Stimulated activated CD4-positive, alpha-beta T cell treated with anti-CD3 and anti-CD28 coated beads, Interleukin-4, amount 100 ng/mL, for 48 hours (primary cell): ENCODE measurements at places on chromosomes 2 and 18.

- DNase-seq: no peak
Measured at GRCh38 chr2:121907928-121908327, 152.5 kb downstream of the TSN start.

GRCh38 chr18:10182009-10182624 lies 268.3 kb downstream of the VAPA start:
- DNase-seq: no peak

DNA sequence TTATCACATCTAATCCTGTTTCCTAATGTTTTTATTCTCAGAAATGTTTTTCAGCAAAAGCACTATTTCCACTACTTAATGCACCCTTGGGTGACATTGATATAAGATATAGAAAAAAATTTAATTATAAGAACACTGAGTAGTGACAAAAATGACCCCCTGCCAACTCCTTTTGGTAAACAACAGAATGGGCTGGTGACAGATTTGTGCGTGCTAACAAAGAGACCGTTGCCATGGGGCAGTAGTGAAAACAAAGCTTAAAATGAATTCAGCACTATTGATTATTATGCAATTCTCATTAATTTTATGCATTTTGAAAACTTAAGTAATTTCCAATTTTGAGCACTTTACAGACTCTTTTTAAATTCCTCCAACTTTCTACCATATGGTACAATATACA lies 33.1 kb downstream of the RDH14 start:
- DNase-seq: no peak

- DNase-seq: no peak
Measured at GRCh38 chr2:170260188-170260587, 82.2 kb downstream of the MYO3B start.

- no peak for DNase-seq
Measured at GRCh38 chr18:69330385-69331005, 70.2 kb upstream of the DOK6 start.

- no peak for DNase-seq
Measured at GRCh38 chr18:68769461-68769860, 28.4 kb upstream of the CCDC102B start.

DNA sequence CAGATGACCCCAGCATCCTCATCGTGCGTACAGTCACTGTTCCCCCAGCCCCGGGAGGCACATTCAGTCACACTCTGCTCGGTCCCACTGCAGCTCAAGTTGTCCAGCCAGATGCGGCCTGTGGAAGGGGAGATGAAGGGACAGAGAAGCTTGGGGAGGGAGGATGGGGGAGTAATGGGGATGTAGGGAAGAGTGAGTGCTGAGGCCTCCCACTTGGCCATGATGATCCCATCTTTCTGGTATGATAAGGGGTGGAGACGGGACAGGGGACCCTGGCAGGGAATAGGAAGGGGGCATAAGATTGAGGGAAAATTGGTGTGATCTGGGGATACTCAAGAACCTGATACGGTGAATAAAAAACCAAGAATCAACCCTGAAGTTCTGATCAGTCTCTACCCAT lies 3.5 kb downstream of the LOXL3 start:
- DNase-seq: no peak

- no peak for DNase-seq
Measured at GRCh38 chr2:100224988-100225710, 82.8 kb upstream of the AFF3 start.

GRCh38 chr2:101793277-101793969 lies 95.9 kb downstream of the MAP4K4 start:
- no peak for DNase-seq

DNA sequence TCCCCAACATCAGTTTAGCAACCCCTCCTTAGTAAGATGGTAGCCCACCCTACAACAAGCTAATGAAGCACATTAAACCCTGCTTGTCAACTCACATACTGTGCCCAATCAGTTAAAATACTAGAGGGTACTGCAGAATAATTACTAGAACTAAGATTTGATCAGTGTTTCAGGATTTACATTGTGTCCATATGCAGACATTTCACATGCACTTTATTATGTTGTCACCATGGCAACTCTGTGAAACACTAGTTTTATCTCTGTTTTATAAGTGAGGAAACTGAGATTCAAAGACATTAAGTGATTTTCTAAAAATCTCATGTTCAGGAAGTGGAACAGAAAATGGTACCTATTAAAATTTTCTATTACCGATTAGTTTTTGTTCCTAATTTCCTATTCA lies 61.7 kb downstream of the CYBRD1 start:
- no peak for DNase-seq

- DNase-seq: no peak
Measured at GRCh38 chr18:55866006-55866405, 278.0 kb upstream of the TCF4 start.

DNA sequence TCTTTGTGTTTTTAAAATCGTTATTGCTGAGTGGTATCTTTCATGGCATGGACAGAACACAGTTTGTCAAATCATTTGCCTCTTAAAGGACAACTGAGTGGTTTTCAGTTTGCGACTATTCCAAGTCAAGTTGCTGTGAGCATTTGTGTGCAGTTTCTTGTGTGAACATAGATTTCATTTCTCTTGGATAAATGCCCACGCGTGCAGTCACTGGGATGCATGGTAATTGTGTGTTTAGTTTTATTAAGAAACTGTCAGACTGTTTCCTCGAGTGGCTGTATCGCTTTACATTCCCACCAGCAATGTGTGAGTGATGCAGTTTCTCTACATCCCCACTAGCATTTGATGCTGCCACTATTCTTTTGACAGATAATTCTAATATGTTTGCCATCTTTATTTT lies 154.0 kb upstream of the ARL4C start:
- no peak for DNase-seq

DNA sequence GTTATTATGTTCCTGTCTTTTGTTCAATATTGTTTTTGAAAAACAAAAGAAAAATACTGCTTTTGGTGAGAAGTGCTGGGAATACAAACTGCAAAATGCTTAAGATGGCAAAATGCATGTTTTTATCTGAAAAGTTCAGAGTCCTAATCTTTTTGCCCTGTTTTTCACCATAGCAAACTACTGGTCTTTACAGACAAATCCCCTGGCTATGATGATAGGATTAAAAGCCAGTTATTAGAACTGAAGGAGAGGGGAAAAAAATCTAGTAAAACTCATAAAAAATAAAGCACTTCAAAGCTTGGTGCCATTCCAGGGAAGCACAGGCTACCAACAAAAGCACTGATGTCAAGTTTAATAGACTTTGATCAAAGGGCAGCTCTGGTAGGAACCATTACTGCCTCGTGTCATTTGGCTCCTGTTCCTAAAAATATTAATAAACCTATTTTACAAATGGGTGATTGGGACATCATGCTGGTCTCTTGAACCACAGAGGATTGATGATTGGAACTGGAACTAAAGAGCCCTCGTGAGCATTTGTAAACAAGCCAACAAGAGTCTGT lies 194.7 kb downstream of the RAB3GAP1 start:
- DNase-seq: no peak

- no peak for DNase-seq
Measured at GRCh38 chr18:57621246-57621604, 411 bp downstream of the NARS1 start.

DNA sequence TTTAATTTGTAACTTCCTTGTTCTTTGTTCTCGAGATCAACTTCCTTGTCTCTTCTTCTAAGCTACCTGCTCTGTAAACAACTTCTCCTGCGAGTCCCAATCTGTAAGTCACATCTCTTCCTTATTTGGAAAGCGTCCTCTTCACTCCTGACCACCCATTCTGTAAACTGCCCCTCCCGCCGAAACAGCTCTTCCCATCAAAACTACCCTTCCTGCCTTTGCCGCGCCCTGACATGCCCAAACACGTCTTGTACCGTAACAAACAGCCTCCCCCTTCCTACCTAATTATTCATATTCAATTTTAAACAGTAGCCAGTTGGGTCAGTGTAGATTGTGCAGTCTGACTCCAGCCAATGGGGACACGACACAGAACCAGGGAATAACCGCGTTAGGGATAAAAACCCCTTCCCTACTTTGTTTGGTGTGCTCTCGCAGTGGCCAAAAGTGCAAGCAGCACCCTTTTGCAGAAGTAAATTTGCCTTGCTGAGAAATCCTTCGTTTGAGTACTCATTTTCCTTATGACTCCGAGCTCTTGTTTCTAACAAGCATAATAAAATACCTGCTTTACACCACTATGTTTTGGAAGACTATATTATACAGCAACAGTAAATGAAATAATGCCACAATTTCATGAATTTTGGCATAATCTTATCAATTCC lies 39.8 kb downstream of the PIAS2 start:
- no peak for DNase-seq

- no peak for DNase-seq
Measured at GRCh38 chr18:51150113-51150700, 47.3 kb downstream of the MEX3C start.

- no peak for DNase-seq
Measured at GRCh38 chr2:228545041-228545747, 363.7 kb upstream of the SPHKAP start.

DNA sequence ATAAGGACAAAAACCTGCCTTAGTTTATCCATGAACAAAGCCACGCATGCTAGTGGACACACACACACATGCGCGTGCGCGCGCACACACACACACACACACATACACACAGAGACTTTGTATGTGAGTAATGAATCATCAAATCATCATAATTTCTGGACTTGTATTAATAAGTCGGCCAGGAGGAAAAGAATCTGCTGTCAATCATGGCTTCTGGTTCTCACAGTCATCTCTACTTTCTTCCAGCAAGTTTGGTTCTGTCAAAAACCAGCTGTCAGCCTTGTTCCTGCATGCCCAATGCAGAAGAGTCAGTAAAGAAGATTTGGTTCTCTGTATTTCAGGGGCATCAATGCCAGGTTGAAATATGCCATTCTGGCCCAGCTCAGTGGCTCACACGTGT lies 1.1 kb upstream of the TTR start:
- DNase-seq: no peak

GRCh38 chr18:8552151-8552550 lies 57.1 kb upstream of the RAB12 start:
- DNase-seq: no peak

- DNase-seq: no peak
Measured at GRCh38 chr2:205077159-205077558, 531.9 kb downstream of the PARD3B start.

DNA sequence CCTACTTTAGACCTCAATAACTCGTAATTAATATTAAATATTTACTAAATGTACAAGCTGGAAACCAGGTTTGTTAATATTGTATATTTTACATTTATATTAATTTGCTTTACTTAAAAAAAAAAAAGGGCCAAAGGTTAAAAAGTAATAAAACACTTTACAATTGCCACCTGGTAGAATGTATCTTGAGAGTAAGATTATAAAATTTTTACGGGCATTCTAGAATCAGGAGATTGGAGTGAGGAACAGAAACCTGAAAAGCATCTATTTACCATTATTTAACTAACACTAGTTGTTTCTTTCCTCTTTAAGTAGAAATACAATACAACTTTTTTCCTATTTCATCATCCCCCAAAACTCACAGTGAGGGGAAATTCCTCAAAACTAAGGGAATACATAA lies 15.6 kb upstream of the STRN start:
- DNase-seq: no peak

DNA sequence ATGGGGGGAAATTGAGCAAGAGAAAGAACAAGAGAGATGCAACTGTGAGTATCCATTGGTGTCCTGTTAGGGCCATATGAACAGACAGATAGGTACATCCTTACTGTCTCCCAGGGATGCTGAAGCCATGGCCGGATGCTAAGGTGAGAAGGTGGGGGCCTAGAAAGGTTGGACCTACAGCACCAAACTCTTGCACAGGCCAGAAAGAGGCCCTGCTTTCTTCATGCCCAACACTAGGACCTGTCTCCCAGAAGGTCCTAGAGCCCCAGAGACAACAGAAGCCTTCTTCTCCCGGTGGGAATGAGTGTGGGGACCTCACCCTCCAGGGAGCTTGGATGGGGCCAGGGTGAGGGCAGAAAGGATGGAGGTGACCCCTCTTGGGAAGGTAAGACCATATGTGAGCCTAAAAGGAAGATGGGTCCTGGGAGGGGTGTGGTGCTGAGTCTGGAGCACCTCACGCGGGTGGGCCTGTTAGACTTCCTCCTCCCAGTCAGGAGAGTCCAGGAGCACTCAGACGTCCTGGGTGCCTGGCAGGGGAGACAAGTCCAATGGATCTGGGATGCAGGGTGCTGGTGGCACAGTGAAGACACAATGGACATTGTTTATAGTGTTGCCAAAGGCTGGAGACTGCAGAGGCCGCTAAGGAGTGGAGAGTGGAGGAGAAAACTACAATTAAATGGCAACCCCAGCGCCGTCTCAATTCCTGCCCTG lies 265.3 kb downstream of the CYP26B1 start:
- DNase-seq: no peak

GRCh38 chr2:232817756-232818155 lies 41.4 kb upstream of the KCNJ13 start:
- DNase-seq: no peak

DNA sequence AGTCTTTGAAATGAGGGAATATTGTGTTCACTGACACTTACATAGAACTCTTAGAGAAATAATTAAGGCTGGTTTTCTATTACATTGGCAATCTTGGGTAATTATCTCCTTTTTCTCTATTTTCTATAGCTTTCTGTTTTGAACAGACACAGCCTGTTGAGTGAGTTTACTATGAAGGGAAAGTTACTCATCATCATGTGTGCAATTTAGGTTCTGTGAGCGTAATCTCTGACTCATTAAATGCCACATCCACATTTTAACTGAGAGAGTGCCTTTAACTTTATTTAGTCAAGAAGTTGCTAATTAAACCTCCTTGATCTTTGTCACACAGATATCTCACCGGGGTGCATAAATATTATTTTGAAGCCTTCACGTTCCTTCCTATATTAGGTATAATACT lies 174.0 kb upstream of the SLC8A1 start:
- DNase-seq: no peak

GRCh38 chr18:42274488-42275137 lies 319.6 kb downstream of the PIK3C3 start:
- no peak for DNase-seq

DNA sequence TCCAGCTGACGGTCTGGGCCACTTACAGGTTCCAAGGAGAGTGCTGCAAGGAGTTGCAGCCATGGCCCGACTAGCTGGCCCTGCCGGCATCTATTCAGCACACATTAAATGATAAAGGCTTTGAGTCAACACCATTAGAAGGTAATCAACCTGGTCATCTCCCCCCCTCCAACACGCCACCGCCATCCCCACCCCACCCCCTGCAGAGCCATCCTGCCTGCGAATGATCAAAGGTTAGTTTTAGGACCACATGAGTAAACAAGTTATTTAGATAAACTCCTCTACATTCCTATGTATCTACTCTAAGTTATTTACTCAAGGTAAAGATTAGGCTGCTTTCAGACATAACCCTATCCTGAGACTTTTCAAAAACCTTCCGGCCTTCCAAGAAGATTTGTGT lies 349.3 kb upstream of the SLC39A10 start:
- DNase-seq: no peak

- no peak for DNase-seq
Measured at GRCh38 chr2:165645930-165646831, 147.9 kb downstream of the GALNT3 start.

DNA sequence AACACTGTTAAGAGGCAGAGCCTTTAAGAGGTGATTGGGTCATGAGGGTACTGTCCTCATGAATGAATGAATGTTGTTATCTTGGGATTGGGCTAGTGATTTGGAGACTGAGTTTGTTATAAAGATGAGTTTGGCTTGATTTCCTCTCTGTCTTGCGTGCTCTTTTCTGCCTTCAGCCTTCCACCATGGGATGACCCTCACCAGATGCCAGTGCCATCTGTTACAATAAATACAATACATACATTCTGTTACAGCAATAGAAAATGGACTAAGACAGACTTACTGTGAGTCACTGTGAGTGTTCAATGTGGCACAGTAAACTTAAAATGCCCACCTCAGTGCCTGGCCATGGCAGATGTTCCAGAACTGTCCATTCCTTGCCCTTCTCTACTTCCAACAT lies 95.0 kb upstream of the ZFP36L2 start:
- DNase-seq: no peak
